ENCODE measurements at places on chromosomes 13 and 19. TPM values are rescaled to one million over a fixed set of nuclear protein-coding genes. Genes with fewer than 3 reads are reported as not detected.

ZNF628 gene
- total RNA-seq, result 23.9 TPM

RPS16 gene
- total RNA-seq, result 2,708 TPM

ZMYM2 gene
- total RNA-seq, result 112 TPM

FUT1 gene
- not detected for total RNA-seq

RFPL4A gene
- not detected for total RNA-seq

SLITRK6 gene
- total RNA-seq, result not detected

RNASEH2A gene
- 4.7 TPM for total RNA-seq
